ENCODE measurements at places on chromosomes 1 and 21.

- no peak for DNase-seq
Measured at GRCh38 chr1:103106426-103107341, 1.6 kb downstream of the COL11A1 start.

- DNase-seq: no peak
Measured at GRCh38 chr1:102961549-102961948, 146.8 kb downstream of the COL11A1 start.

DNA sequence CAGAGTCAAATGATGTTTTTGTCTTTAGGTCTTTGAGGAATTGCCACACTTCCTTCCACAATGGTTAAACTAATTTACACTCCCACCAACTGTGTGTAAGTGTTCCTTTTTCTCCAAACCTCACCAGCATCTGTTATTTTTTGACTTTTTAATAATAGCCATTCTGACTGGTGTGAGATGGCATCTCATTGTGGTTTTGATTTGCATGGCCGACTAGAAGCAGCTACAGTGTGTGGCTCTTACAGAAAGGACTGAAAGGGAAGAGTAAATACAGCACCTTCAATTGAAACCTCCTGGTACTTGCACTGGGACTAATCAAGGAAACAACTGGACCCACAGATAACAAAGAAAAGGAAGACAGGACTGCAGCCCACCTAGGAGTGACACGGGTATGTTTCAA is 668.0 kb upstream of the RGS18 start:
- no peak for DNase-seq

DNA sequence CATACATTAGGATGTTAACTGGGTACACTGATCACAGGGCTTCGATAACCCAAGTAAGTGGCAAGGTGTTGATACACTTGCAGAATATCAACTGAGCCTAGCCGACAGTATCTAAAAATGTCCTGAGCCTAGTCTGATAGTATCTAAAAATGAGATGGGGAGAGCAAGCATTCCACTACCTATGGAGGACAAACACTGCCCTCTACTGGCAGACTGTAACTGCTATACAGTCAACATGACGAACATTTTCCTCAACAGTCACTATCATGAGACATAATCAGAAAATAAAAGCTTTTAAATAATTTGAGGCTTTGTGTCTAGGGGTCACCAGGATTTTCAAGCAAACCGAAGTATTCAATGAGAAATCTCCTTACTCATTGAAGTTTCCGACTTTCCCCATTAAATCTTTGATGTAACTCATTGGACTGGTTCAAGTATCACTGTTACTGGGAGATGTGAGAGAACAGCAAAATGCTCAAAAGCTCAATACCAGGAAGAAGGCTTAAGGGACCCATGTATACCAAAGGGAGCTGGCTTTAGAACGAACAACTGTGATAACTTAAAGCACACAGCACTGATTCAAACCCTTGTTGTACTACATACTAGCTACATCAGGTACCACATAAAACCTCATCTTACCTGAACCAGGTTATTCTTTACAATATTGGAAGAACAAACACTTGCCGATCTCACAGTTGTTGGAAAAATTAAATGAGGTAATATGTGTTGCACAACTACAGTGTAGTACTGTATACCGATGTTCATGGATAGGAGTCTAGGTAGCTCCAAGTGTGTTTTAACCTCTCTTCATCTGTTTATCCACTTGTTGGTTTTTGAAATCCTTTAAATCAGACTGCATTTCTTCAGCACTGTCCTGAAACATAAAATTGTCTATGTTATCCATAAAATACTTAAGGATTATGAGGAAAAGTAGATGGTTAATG is 31.1 kb upstream of the SLC45A3 start:
- peak; percentile 33 for DNase-seq

GRCh38 chr1:11804666-11805421 is 920 bp downstream of the MTHFR start:
- peak; percentile 45 for DNase-seq

- no peak for DNase-seq
Measured at GRCh38 chr1:46936788-46937187, 4.5 kb downstream of the CYP4A11 start.

DNA sequence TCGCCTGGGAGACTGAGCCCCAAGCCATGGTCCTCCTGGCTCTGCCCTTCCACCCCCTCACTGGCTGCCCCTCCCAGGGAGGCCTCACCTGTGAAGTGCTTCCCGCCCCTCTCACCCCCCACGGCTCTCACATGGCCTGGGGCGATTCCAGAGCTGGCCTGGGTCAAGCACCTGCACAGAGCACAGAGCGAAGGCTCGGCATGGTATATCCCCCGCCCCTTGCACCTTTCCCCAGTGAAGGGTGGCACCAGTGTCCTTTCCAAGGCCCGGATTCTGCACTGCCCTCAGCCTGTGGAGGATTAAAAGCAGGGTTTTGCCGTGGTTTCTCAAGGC is 1.1 kb upstream of the AJAP1 start:
- DNase-seq: no peak

DNA sequence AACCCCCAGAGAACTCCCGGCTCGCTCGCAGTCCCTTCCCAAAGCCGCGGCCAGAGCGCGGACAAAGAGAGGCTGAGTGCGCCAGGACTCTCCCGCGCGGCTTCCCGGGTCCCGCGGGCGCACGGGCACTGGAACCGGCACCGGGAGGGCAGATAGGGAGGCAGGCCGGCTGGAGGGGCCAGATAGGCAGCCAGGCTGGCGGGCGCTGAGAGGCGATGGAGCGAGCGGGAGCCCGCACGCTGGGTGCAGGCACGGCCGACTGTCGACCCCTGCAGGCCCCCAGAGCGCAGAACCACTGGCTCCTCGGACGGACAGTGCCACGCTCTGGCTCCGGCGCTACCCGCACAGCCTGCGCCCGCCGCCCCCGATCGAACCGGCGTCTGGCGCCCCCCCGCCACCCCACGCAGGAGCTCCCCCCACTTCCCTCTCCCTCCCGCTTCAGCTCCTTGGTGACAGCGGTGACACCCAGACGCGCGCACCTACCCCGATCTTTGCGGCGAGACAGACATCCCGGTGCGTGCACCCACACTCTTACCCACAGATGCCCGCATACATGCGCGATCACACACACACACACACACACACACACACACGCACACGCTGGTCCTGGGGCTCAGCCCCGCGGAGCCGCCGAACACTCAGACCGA is 534 bp downstream of the SLC6A9 start:
- DNase-seq: no peak

- no peak for DNase-seq
Measured at GRCh38 chr1:54200519-54200997, 591 bp downstream of the MRPL37 start.

- DNase-seq: no peak
Measured at GRCh38 chr1:236458996-236459395, 64.8 kb upstream of the LGALS8 start.

GRCh38 chr1:50279622-50280330 is 143.5 kb downstream of the DMRTA2 start:
- no peak for DNase-seq

GRCh38 chr1:244964112-244964971 is 100.0 kb upstream of the HNRNPU start:
- no peak for DNase-seq

DNA sequence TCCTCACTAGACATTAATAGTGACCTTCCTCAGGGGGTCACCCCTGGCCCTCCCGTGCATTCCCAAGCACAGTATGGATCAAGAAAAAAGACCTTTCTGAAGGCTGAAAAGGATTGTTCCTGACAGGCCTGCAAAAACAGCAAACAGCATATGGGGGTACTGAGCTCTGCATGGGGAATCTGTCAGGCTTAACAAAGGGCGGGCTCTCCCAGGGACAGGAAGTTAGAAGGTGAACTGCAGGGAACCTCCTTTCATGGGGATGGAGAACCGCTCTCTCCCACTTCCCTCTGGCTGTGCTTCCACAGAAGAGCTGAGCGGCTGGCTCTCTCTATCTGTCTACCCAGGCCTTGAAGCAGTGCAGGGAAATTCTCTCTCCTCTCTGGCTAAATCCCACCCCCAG is 91.7 kb downstream of the DTL start:
- DNase-seq: no peak

DNA sequence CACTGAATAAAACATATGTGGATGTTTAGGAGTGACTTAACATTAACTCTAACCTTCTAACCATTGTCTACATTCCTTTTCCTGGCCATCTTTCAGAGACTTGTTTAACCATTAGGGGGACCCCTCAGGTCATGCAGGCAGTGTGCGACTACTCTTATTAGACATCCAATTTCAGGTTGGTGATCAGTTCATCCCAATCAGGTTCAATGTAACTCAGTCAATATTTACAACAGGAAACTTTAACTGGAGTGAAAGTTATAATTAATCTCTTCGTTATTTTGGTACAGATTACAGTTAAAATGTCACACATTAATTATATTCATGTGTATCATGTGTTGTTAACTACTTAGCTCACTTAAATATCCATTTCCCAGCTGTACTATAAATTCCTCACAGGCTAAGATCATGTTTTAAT is 68.8 kb upstream of the RGS1 start:
- no peak for DNase-seq

DNA sequence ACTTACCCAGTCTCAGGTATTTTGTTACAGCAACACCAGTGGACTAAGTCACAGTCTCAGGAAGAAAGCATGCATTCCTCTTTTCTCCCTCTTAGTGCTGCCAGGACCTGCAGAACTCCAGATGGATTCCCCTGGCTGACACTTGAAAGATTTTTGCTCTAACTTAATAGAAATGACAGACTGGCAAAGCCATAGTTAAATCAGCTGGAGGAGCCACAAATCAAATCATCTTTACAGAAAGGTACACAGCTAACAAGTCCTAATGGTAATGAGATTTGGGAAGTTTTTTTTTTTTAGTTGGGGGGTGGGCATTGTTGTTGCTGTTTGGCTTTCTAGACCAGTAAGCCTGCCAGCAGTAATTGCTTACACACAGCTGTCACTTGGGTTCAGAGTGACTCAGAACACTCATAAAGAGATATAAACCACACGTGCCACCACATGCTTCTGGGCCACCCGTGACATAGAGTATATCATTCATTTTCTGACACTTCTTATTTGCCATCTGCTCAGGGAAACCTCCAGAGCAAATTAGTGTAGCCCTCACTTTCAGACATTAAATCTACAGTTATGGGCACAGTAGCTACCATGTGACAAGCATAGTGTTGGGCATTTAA is 72.4 kb downstream of the FH start:
- DNase-seq: no peak

DNA sequence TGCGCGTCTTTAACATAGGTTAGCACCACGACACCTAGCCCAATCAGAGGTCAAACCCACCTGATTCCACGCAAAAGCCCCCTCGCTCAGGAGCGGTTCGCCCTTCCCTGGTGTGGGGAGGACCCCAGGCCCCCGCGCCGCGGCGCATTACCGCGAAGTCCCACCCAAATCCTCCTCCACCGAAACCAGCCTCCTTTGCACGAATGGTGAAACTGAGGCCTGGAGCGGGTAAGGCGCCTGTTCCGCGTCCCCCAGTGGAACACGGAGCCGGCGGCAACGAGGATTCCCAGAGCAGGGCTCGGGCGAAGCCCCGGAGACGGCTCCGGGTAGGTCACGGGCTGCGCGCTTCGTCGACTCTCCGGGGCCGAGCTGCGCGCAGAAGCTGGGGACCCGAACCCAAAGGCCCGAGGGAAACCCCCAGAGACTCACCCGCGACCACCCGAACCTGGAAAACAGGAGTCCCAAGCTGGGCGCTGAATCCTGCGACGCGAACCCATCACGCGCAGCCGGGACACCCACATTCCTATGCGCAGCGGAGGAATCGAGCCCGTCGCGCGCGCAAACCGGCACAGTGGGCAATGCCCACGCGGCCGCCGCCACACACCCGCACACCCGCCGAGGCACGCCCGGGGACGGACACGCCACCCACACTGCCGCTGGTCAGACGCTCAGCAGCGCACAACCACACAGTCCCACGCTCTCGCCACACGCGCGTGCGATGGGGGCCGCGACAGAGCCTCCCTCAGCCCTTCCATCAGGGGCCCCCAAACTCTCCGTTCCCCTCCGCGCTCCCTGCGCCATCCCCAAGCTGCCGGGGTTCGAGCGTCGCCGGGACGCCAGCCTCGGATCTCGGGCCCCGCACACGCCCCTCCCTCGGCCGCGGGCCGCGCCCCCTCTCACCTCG is 507 bp downstream of the GLIS1 start:
- no peak for DNase-seq

DNA sequence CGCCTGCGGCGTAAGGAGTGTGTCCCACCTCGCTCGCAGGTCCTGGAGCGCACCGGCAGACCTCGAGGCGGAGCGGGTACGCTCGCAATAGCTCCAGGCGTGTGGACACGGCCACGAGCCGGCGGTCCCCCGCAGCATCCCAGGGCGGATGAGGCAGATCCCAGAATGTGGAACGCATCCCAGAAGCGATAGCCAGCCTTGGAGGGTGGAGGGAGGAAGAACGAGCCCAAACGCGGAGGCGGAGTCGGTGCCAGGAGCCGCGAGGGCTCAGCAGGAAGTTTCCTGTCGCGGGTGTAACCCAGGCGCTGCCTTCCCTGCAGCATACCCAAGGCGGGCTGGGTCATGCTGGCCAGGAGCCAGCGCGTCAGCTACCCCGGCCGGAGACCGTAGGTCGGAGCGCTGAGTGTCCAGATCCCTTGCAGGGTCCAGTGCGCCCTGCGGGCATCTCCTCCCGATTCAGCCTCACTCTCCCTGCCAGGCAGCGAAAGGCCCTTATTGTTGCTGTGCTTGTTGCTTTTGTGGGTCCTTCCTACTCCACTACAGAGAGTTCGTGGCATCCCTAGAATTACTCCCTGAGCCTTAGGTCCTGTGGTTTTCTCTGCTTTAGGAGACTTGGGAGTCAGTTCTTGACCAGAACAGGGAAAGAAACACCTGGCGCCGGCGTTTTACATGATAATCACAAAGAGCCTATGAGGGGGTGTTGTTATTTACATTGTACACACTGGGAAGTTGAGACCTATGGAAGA is 27.7 kb downstream of the STYXL2 start:
- no peak for DNase-seq

- DNase-seq: no peak
Measured at GRCh38 chr1:66315671-66316070, 218.3 kb upstream of the SGIP1 start.

- DNase-seq: no peak
Measured at GRCh38 chr1:17678011-17678410, 77.1 kb upstream of the ACTL8 start.

DNA sequence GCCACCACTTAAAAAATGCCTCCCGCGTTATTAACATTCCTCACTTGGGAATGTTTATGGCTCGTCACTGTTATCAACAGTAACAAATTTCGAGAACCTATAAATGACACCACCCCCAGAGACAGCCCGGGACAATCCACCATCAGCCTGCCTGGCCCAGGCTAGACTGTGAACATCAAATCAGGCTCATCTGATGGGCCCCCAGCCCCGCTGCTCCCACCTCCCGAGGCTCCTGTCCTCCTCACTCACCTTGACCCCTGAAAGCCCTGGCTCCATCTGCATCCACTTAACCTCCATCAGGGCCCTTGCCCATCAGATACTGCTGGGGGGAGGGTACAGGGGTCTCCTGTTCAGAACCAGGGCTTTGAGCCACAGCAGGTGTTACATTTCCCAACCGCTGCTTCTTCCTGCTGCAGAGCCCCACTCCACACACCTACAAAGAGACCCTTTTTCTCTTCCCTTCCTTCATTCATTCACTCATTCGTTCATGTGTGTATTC is 156.5 kb upstream of the VAMP3 start:
- no peak for DNase-seq

GRCh38 chr21:15009837-15010363 is 54.9 kb downstream of the NRIP1 start:
- no peak for DNase-seq

Data from NCI-H1436 treated with DMSO at 0.1 percent for 48 hours (cell line).